ENCODE measurements at places on chromosomes 13 and 19.

GRCh38 chr13:41995946-41996345 lies 35.0 kb upstream of the VWA8 start:
- DNase-seq: no peak

GRCh38 chr13:44906713-44907112 lies 82.6 kb downstream of the NUFIP1 start:
- DNase-seq: no peak

GRCh38 chr13:97726664-97727280 lies 226.7 kb upstream of the IPO5 start:
- DNase-seq: no peak

GRCh38 chr13:82257790-82258507 lies 1624.3 kb downstream of the SLITRK1 start:
- no peak for DNase-seq

DNA sequence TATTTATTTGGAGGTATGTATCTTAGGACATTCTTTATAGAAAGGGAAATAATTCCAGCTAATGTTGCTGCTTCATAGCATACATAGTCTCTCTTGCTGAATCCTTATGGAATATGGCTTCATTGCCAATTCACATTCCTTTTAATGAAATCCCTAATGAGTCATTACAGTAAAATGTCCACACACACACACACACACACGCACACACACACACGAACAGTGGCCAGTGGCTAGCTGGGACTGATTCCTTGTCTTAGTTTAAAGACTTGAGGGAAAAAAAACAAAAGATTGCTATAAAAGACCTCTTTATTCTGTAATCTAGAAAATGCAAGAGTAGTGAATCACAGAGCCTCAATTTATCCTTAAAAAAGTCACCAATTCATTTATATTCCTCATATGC lies 301.6 kb downstream of the SLITRK6 start:
- DNase-seq: no peak

DNA sequence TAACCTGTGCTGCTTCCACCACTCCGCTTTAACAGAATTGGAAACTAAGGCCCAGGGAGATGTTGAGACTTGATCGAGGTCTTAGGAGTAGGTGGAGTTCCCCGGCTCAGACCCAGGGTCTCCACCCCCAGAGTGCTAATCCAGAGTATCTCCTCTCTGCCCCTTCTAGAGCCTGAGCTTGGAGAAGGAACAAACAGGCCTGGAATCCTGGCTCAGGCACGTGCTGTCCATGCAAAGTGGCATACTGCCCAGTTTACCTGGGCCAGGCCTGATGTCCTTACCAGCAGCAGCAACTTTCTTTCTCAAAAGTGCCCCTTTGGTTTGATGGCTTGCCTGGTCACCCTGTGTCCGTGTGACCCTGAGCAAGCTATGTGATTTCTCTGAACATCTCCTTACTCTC lies 3.7 kb downstream of the SYNGR4 start:
- no peak for DNase-seq

GRCh38 chr19:18340990-18341868 lies 831 bp downstream of the PGPEP1 start:
- no peak for DNase-seq

- no peak for DNase-seq
Measured at GRCh38 chr13:77358001-77358400, 31.1 kb upstream of the MYCBP2 start.

GRCh38 chr13:24922387-24922744 lies 158.4 kb downstream of the RNF17 start:
- DNase-seq: no peak

DNA sequence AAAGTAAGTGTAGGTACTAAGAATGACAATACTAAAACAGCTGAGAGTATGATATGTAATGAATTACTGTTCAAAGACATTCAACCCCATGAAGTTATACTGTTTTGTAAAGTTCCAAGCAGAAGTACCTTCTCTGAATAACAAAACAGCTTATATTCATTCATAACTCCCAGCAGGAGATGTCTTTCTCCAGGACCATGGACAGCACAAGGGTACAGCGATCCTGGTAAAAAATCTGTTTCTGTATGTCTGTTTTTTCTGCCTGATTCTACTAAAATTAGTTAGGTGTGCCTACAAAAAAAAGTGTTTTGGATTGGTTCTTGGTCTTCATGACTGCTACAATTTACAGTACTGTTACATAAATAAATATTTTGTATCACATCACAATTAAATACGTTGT lies 172.5 kb upstream of the SLITRK5 start:
- no peak for DNase-seq

DNA sequence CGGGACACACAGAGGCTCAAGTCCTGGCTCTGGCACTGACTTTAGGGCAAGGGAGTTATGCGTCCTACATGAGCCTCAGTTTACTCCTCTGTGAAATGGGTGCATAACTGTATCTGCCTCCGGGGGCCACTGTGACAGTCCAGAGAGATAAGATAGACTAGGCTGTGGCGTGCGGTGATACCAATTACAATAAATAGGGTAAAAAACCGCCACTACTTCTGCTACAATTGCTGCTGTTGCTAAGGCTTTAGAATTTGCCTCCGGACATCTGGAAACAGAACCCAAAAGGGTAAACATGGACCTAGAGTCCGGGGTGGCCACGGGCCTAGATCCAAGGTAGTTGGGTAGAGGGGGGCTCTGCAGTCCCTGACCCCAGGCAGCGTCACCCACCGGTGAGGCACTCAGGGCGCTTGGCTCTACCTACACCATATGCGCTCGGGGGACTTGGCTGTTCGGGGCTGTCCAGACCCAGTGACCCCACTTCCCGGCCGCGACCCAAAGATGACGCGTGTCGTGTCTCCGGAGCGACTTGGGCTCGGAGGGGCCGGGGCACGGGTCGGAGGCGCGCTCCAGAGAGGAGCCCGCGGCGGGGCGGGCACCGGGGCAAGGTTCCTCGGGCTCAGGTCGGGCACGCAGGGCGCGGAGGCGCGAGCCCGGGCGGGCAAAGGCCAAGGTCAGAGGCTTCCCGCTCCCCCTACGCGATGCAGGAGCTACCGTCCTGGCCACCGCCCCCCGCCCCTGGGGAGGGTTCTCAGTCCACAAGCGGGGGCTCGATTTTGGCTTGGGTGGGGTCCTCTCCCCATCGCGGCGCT lies 1.1 kb downstream of the INSR start:
- DNase-seq: no peak

DNA sequence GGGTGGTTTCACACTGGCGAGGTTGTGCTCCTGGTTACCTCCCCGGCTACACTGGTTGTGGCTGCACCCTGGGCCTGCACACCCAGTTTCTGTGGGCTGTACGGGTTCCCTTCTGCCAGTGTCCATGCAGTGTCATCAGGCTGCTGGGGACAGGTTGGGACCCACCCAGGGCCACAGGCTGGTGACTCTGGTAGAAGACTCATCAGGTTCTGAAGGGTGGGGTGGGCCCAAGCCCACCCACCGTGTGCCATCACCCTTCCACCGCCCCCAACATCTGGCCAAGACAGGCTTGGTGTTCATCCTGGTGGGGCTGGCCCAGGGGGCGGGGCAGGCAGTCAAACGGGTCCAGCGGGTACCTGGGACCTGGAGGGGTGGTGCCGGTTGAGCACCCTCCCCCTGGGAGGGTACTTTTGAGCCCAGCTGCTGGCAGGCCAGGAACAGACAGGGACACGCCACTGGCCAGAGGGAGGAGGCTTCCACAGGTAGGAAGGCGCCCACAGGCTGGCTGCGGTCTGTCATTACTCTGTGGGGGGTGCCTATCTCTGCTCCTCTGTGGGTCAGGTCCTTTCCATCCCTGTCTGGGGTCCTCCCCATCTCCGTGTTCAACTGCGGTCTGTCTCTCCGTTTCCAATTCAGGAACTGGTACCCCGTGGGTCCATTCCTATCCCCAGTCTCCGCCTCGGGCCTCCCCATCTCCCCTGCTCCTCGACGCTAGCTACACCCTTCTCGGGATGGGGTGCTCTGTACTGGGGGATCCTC lies at the start of gene RNF225:
RNF225 (plus strand) TSS at position 437 of the 759 bp plus-strand sequence. CDS start 434 bp downstream, outside the sequence.
- DNase-seq: no peak

DNA sequence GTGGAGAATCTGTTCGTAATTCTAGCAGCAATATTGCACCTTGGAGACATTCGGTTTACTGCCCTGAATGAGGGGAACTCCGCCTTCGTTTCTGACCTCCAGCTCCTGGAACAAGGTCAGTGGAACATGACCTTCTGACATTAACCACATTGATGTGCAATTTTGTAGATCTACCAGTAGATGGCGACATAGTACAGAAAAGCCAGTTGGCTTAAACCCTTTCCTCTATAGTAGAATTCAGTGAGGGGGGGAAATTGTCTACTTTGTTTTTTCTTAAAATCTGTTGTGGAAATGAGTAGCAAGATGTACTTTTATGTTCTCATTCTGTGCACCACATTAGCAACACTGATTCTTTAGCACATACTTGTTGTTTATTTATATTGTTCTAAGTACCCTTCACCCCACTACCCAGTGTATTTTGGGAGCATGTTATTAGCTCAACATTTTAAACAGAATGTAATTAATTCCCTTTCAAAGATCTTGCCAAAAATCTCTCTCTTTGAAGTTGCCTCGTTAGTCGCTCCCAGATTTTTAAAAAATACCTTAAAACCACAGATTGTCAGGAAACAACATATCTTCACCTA lies 332.2 kb downstream of the MYO16 start:
- peak; percentile 45 for DNase-seq

GRCh38 chr19:33883859-33884519 lies 87.3 kb downstream of the KCTD15 start:
- no peak for DNase-seq

GRCh38 chr13:24495151-24495729 lies 17.3 kb downstream of the PARP4 start:
- DNase-seq: no peak

DNA sequence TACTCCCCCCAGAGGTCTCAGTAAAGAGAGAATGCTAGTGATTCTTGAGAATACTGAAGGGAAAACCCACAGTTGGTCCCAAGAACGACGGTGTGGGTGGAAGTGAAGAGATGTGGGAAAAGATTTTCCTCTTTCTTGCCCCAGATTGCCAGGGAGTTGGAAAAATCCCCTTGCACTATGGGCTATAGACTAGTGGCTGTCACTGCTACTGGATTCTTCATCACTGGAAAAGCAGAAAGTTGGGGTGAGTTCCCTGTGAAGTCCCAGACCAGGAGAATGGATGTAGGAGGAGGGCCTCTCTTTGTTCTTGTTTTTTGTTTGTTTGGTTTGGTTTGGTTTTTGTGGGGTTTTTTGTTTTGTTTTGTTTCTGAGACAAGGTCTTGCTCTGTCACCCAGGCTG lies 11.4 kb downstream of the LYPD3 start:
- DNase-seq: no peak

DNA sequence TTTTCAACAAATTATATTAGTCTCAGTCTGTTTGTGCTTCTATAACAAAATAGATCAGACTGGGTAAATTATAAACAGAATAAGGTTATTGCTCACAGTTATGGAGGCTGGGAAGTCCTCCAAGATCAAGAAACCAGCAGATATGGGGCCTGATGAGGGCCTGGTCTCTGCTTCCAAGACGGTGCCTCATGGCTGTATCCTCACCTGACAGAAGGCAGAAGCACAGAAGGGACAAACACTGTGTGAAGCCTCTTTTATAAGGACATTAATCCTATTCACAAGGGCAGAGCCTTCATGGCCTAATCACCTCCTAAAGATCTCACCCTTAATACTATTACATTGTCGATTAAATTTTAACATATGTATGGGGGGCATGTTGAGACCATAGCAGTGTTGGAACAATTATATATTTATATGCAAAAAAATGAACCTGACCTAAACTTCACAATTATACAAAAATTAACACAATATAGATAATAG lies 12.7 kb downstream of the F10 start:
- DNase-seq: no peak

DNA sequence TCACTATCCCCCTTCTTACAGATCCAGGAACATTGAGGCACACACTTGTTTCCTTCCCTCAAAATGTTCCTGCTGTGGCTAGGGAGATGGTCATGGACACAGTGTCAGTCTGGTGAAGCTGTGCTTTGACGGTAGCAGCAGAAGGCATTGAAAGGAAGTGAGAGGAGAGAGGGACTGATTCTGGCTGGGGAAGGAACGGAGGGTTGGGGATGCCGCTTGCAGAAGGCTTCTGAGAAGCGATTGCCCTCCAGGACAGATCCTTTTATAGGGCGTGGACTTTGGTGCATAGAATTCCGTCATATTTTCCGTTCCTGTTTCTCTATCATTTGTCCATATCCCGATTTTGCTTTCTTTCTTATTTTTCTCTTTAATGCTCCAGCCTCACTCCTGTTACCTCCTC lies 14.1 kb upstream of the MYH14 start:
- no peak for DNase-seq

GRCh38 chr13:45451282-45451681 lies 13.5 kb upstream of the COG3 start:
- no peak for DNase-seq

GRCh38 chr19:43471091-43471490 lies 5.7 kb upstream of the LYPD3 start:
- DNase-seq: no peak

- DNase-seq: no peak
Measured at GRCh38 chr19:55697069-55697440, 22.0 kb downstream of the EPN1 start.

DNA sequence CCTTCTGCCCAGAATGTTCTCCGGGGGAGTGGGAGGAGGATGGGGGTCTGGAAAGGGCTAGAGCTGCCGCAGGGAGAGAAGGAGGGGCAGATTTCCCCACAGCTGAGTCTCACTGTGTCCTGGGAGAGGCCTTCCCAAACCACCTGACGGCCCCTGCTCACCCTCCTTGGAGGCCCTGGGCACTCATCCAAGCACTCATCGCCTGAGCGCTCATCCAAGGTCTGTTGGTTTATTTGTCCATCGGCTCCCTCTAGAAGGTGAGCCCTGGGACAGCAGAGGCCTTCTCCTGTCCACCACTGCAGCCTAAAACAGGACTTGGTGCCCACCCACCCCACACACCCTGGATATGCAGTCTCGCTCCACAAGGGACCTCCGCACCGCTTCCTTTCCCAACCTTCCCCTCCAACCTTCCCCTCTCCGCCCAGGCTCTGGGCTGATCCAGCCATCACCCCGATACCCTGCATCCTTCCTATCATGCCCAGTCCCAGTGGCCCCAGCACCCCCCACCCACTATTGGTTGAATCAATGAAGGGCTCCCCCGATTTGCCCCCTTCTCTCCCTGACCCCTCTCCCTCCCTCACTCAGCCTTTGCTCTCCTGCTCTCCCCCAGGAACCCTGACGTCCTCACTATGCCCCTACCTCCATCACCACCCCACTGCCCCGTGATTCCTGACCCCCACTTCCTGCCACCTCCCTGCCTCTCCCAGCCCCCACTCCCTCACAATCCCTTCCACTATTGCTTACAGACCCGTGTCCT lies 1.7 kb downstream of the UBXN6 start:
- no peak for DNase-seq

All from NCI-H187 treated with DMSO at 0.1 percent for 48 hours (cell line).